ENCODE measurements at places on chromosomes 11 and 22.

DNA sequence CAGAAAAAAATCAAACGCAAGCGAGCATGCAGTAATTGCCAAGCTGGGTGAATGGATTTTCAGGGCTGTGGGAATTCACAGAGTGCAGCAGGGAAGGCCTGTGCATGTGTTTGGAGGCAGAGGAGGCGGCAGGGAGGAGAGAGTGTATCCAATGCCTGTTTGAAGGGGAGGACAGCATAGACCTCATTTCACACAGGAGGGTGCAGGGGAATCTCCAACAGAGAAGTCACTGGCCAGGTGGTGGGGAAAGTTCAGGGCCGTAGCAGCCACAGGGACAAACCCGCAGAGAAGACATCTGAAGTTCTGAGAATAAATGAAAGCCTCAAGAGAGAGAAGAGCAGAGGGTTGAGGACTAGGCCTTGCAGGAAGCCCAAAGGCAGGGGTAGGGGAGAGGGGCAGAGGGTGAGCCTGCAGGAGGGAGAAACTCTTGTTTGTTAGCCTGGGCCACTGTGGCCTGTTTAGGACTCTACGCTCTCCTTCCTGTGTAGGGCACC is 19.2 kb upstream of the KDM2A start:
- DNase-seq, result no peak

GRCh38 chr11:62139526-62140303 is 15.9 kb downstream of the INCENP start:
- DNase-seq, result no peak

DNA sequence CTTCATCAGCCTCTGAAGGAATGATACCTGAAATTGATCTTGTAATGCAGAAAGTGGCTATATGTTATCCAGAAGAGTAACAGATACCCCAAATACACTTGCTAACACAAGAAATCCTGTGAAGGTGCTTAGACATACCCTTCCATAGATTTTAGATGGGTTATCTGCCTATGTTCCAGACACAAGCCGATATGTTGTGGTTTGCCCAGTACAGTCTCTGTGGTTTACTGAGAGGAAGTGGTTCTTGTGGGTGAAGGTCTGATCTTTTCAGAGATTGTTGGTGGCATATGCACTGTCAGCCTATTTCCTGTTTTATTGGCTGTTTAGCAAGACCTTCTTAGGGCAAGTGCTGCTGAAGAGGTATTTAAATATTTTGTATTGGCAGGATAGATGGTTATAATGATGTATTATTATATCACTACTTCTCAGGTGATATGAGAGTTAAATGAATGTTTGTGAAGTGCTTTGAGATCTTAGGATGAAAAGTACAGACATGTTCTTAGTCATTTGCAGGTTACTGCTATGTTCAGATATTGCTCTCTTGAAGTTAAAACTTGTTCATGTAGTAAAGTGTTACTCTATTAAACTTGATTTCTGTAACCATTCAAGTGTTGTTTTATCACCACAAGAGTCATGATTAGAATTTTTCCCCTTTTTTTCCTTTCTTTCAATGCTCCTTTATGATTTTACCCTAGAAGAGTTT is 8.2 kb downstream of the ARHGEF12 start:
- DNase-seq, result no peak

DNA sequence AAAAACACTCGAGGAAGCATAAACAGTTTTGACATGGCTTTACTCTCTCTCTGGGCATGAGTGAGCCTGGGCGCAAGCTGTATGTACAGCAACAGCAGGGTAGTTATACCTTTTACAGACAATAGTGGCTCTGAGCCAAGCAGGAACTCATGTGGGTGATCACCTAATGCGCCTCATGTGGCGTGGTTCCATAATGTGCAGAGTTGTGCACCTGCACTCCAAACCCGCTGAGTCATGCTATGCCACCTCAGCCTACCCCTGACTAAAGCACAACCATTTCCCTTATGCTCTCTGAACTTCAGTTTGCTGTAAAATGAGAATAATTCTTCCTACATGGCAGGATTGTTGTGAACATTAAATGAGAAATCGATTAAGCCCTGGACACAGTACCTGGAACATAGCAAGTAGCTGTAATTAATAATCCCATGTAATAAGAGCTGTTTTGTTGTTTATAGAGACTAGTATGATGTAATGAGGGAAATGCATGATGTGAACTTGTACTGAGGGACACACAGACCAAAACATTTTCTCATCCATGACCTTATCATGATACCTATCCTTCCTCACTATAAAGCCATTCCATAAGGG is 71.6 kb downstream of the CCDC34 start:
- no peak for DNase-seq

DNA sequence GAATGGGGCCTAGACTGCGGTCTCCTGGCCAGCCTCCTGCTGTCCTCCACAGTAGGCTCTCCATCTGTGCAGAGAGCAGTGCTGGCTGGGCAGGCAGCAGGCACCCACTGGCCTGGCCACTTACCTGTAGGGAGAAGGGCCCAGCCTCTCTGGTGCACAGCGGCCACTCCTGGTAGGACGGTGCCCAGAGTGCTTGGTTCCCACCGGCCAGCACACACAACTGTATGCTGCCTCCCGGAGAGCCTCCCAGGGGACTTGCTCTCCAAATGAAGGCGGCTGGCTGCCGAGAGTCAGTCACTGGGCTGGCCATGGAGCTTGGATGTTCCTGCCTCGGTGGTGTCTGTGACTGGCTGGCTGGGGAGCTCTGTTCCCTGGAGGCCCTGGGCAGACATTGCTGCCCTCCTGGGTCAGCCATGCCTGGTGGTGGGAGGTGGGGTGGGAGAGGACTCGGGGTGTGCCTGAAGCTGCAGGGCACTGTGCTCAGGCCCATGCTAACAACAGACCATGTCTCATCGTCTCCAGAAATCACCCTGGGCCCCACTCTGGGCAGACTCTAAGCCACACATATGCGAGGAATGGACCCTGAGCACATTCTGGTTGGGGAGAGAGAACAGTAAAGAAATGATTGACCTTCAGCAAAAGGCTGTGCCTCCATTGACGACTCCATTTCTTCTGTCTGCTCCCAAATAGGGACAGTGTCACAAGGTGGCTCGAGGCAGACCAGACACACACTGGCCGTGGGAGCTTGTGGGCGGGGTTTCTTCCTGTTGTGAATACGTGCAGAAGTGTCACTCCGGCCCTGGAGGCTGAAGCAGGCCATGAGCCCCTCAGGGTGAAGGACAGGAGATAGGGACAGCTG is 350.8 kb downstream of the TBC1D22A start:
- DNase-seq, result no peak

DNA sequence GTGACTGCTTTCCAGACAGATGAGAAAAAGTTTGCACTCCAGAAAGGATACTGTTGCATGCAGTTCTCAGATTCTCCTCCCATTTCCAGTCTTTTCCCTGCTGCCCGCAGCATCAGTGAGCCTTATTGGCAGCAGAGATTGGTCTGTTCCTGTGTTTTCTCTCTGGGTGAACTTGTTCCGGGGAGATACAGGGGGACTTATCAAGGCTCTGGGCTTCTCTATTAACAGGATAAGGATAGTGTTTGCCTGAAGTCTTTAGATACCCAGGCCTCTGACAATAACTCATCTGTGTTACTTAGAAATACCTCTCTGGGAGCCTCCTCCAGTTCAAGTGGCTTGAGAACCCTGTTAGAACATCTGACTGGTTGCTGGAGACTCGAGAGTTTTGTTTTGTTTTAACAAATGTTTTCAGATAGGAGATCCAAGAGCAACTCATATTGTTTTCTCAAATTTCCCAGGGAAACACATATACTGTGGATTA is 154.7 kb downstream of the BLID start:
- no peak for DNase-seq

GRCh38 chr11:63023222-63023814 is 7.7 kb upstream of the SLC22A8 start:
- no peak for DNase-seq

GRCh38 chr22:21941921-21942320 is 10.7 kb downstream of the PPM1F start:
- DNase-seq, result no peak

DNA sequence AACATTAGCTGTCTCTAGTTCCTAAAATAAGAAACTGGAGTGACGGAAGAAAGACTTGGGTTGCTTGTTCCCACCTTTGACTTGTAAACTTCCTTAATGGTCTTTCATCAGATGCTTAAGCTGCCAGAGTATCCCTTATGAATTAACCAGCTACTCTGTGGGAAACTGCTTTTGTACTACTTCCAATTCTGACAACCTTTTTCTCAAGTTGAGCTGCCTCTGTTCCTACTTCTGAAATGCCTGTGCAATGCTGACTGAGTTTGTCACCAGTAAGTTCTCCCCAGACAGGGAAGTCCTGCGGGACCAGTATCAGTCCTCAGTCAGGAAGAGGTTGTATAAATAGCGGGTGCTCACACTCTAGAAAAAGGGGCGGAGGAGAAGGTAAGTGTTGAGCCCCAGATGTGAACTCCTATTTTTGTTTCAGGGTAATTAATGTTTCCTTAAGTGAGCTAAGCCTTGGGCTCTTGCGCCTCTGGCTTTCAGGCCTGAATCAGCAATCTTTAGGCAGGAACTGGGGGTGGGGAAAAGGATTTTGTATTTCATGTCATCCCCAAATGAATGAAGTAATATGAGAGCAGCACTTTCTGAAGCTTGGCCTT is 67.2 kb downstream of the CECR2 start:
- no peak for DNase-seq

DNA sequence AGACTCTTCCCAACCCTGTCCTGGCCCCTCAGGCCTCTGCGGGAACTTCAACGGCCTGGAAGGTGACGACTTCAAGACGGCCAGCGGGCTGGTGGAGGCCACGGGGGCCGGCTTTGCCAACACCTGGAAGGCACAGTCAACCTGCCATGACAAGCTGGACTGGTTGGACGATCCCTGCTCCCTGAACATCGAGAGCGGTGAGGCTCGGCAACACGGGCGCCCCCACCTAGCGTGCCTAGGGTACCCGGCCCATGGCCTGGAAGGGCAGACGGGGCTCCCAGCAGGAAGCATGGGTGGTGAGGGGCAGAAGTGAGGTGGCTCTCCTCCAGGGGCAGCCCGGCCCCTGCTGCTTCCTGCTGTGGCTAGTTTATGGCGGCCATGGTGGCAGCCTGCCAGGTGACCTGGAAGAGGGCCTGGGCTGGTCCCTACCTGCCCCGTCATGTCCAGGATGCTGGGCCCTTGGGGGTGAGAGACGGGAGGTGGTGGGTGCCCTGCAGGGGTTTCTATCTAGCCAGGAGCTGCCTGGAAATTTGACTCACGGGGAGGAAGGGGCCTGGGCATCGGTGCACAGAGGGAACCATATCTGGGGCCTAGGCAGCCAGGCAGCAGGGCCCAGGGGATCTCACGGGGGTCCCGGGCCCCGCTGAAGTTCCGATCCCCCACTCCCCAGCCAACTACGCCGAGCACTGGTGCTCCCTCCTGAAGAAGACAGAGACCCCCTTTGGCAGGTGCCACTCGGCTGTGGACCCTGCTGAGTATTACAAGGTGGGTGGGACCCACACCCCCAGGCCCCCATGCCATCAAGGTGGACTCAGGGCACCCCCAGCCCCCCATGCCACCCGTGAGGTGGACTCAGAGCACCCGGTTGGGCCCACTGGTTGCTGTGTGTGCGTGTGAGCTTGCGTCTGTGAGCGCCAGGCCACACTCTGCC is 9.2 kb downstream of the MUC2 start:
- no peak for DNase-seq

DNA sequence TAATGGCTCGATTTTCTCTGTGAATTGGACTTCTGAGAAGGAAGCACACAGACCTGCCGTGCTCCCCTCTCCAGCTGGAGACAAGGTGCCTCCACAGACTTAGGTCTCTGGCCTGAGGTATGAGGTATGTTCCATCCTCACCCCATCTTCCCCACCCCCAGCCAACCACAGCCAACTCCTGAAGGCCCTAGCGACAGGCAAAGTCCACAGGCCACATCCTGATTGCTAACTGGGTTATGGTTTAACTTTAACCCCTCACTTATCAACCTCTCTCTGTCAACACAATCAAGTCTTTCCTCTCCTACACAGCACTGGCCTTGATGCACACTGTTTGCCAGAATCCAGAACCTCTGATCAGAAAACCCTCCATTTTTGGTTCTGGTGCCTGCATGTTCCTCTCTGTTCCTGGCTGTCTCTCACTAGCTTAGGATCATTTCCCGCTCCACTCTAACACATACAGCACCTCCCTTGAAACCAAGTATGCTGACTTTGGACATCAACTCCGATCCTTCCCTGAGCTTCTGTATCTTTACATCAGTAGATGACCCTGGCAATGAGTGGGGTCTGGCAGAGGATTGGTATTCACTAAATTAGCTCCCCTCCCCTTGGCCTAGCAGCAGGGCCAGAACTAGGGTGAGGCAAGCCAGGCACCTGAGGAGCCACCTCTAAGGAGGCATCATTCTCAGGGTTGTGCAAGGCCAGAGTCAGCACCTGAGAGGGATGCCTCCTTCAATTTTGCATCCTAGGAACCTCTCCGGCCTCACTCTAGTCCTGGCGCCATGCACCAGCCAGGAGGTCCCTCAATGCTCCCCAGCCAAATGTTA is 22.0 kb downstream of the JAML start:
- no peak for DNase-seq

GRCh38 chr22:27715106-27715505 is 86.5 kb downstream of the MN1 start:
- DNase-seq, result no peak

GRCh38 chr11:34363363-34364084 is 5.7 kb upstream of the ABTB2 start:
- no peak for DNase-seq

DNA sequence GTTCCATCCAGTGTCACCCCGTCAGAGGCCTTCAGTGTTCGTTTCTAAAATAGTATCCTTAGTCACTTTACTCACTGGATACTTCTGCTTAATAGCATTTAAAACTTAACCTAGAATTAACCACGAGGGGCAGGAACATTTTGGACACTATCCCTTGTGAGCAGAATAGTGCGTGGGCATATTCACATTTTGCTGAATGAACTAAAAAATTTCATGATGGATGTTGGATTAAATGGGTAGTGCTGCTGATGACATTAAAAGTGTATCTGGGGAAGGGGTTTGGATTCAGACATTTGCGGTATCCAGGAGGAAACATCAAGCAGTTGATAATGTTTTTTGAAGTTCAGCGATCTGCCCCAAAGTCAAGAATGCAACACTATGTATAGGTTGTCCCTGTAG is 750 bp upstream of the NAT10 start:
- no peak for DNase-seq

GRCh38 chr11:68970921-68971636 is 9.7 kb downstream of the MRGPRD start:
- DNase-seq, result no peak

GRCh38 chr11:44133335-44133946 is 38.0 kb downstream of the EXT2 start:
- no peak for DNase-seq

DNA sequence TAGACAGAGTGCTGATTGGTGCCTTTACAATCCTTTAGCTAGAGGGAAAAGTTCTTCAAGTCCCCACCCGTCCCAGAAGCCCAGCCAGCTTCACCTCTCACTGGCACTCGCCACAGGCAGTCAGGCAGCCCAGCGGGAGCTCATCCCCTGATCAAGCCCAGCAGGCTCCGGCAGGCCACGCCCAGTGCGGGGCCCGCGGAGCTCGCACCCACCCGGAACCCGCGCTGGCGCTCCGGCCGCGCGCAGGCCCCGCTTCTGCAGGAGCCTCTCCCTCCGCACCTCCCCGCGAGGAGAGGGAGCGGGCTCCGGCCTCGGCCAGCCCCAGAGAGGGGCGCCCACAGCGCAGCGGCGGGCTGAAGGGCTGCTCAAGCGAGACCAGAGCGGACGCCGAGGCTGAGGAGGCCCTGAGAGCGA is 202.4 kb upstream of the PDGFD start:
- no peak for DNase-seq

GRCh38 chr11:35033011-35033410 is 106.0 kb upstream of the CD44 start:
- no peak for DNase-seq
